ENCODE measurements at places on chromosomes 3 and 15.

DNA sequence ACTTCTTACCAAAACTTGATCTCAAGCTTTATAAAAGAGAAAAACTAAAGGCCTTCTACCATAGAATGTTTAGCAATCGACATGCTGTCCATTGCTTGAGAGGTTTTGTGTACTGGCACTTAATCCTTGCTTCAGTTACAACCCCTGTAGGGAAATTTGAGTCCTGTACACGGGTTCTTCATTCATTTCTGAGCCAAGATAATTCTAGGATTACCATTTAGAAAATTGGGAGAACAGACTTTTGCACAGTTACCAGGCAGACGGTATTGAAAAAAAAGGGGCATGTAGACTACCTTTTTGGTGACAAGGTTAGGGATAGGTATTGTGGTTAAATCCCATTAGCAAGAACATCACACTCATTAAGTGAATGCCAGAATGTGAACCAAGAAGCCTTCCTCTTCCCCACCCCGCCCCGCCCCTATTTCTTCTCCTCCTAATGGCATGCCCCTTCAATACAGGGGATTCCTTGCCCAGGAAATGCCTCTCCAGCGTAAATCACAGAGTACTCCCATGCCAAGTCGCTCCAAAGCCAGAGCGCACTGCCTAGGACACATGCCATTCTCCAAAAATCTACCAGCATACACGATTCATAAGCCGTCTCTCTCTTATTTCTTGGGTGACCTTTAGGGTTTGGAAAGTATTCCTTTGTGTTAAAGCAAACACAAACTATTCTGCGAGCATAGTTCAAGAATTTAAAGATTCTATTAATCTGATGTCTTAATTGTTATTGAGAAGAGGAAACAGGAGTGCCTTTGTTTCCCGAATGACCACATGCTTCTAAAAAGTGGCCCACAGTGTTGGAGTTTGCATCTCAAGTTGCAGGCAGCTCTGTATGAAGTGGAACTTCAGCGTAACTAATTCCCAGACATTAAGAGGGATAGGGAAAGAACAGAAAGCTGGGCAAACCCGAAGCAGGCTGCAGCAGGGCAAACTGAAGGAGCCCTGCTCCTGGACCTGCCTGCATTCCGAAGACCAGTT is 164.0 kb upstream of the NR2F2 start:
- no peak for DNase-seq

- DNase-seq, result no peak
These were observed 178.3 kb downstream of the UACA start for GRCh38 chr15:70584838-70585706.

DNA sequence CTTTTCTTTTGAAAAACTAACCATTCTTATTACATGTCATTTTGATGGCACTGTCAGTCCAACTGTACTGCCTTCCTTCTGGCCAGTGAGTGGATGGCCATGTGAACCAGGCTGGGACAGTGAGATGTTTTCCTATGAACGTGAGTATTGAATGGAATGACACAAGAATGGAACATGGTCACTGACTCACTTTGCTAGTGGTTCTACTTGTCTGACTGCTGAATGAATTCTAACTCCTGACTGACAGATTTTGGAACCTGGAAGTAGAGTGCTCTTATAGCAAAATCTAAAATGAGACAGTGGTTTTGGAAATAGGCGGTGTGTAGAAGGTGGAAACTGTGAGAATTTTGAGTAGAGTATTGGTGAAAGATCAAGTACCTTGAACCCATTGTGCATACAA is 606.9 kb upstream of the KCNMB2 start:
- DNase-seq, result no peak

DNA sequence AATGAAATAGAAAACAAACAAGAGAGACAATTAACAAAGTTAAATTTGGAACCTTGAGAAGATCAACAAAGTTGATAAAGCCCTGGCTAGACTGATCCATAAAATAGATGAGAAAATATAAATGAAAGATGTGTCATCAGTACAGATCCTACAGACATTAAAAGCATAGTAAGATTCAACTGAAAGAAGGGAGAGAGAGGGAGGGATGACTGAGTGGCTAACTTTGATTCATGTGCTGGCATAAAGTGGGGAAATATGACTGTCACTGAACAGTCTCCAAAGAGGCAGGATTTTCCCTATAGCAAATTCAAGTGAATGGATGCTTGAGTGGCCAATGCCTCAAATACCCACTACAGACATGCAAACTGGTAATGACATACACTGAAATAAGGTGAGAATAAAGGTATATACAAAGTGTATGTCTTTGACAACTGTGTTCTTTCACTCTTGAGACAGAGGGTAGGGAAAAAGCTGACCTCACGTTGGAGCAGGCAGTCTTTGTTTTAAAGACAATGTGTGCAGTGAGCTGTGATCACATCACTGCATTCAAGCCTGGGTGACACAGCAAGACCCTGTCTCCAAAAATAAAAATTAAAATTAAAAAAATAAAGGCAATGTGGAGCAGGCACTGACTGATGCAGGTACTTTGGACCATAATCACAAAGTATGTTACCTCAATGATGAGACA is 35.9 kb upstream of the CHD2 start:
- no peak for DNase-seq

GRCh38 chr3:64825404-64826120 is 137.8 kb upstream of the ADAMTS9 start:
- no peak for DNase-seq

DNA sequence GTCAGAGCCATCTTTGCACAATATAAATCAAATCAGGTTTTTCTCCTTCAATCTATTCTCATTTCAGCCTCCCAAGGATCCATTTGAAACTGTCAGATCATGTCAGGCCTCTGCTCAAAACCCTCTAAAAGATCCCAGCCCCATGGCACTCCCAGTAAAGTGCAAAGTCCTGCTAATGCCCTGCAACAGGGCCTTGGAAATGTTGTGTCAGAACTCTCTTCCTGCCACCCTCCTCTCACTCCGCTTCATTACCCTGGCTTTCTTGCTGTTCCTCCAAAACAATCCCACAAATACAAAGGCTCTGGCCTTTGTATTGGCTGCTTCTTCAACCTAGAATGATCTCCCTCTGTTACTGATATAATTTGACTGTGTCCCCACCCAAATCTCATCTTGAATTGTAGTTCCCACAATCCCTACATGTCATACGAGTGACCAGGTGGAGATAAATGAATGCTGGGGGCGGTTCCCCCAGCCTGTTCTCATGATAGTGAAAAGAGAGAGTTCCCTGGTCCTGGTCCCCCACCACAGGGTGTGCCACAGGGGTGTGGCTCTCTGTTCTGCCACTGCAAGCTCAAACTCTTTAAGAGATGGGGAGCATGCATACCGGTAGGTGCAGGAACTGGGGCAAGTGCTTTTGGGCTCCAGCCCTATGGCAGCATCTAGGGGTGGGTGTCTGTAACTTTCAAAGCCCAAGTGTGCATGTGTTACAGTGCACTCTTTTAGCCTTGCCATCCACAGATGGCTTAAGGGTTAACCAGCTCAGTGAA is 22.9 kb upstream of the TRA2B start:
- no peak for DNase-seq

DNA sequence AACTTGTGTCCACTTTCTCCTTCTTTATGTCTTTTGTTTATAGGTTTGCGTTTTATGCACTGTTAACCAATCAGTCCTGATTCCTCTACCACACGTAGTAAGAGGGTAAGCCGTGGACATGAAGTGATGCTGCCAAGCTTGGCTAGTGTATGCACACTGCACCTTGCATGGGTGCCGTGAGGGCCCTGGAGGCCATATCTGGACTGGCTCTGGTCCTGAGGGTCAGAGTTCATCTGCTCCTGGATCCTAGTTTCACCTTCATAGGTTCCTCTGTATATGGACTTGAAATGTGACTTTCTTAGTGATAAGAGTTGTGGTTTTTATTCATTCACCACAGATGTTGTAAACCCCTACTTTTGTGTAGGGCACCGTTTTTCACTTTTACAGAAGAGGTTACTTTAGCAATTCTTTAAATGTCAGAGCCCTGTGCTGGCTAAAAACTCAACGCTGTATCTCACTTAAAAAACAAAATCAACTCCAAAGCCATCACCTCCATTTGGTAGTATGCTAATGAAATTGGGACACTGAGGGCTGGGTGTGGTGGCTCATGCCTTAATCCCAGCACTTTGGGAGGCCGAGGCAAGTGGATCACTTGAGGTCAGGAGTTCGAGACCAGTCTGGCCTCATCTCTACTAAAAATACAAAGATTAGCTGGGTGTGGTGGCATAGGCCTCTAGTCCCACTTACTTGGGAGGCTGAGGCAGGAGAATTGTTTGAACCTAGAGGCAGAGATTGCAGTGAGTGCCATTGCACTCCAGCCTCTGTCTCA is 22.9 kb downstream of the SIAH2 start:
- no peak for DNase-seq

GRCh38 chr15:29037997-29038705 is 152.4 kb downstream of the APBA2 start:
- DNase-seq, result no peak

DNA sequence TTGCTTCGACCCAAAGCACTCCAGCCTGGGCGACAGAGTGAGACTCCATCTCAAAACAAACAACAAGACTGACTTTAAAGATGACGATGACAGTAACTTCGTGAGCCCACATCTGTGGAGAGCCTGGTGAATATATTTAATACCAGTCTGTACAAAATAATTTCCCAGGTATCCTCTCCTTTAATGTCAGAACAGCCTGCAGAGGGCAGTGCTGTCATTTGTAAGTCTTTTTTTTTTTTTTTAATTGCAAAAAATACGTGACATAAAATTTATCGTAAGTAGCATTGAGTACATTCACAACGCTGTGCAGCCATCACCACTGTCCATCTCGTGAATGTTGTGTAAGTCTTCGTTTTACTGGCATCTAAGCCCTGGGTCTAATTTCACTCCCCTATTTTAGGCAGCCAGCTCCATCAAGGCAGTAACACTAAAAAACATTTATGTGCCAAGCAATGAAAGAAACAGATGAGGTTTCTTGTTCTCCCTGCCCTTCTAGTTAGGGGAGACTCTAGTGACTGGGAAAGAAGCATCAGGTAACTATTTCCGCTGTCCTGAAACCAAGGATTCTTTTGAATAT is 1.4 kb downstream of the HTD2 start:
- DNase-seq, result peak; percentile 24

DNA sequence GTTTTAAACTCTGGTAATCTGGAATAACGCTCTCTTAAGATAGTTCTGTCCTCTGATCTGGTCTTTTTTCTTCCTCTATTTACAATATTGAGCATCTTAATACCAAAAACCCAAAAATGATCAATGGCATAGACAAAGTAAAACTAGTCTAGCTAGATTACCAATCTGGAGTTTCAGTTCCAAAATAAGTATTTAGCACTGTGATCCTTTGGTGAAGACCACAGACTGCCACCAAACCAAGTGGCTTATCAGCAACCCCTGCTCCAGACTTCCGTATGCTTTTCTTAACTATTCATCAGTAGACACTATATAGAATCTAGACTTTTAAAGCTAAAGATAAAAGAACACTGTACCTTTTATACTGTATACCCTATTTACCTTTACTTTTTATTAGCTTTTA is 35.5 kb upstream of the MAN2C1 start:
- no peak for DNase-seq

DNA sequence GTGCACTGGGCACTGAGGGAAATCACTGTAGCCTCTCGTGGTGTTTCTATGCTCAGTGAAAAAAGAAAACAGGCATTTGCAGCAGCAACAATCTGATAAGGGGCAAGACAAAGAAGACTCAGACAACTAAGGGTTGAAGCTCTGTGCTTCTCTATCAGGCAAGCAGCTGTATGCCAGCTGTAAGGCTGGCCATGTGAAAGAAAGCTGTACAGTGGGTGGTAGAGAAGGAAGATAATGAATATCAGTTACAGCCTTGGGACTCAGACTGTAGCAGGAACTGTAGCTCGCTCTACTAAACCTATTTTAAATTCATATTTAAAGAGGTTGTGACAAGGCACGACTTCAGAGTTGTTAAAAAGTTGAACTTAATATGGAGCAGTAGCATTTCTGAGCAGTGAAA is 76.3 kb downstream of the VGLL3 start:
- DNase-seq, result no peak

GRCh38 chr3:118754406-118755252 is 280.0 kb downstream of the IGSF11 start:
- DNase-seq, result no peak

DNA sequence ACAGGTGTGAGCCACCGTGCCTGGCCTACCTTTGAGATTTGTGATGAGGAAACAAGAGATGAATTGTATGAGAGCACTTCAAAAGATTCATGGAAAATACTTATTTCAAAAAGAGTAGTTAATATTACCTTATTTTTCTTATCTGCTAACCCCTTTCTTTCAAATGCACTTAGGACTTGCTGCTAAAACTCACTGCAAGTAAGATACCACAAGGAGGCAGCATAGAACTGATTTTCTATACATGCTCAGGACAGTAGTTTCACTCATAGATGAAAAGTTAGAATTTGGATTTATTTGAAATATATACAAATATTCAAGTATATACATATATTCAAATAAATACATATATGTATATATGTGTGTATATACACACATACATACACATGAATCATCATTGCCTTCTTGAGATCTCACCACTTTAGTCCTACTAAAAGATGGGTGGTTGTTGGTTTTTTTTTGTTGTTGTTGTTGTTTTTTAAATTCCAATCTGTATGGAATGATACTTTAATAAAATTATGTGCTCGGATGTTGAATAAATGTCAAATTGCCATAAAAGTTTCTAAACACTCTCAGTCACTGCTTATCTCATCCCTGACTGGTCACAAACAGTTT is 2.4 kb downstream of the CCNDBP1 start:
- peak; percentile 30 for DNase-seq

DNA sequence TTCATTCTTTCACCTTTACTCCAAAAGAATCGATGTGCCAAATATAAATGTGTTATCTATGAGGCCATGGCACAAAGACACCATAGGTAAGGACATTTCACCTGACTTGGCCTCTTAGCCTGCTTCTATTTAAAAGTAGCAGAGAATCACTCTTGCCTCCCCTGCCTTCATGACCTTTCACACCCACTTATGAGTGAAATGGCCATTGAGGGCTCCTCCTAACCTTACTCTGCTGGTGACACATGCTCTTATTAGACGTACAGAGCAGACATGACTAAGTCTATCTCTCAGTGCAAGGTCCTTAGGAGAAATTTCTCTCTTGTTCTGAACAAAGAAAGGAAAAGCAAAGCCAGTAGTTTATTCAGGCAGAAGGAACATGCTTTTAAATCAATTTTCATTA is 150.7 kb downstream of the LRTM1 start:
- DNase-seq, result no peak

All from A172 (cell line).